ENCODE measurements at places on chromosomes 2 and 18. TPM values are rescaled to one million over a fixed set of nuclear protein-coding genes. Genes with fewer than 3 reads are reported as not detected.

OR6B2 gene
- total RNA-seq = not detected

PSMA8 gene
- not detected for total RNA-seq

CTNNA2 gene
- total RNA-seq = not detected

ALKAL2 gene
- not detected for total RNA-seq

MFSD6 gene
- 2.8 TPM for total RNA-seq

IL36G gene
- not detected for total RNA-seq

RASGRP3 gene
- total RNA-seq = 3.1 TPM

ANKRD29 gene
- total RNA-seq = 0.35 TPM

DSG4 gene
- total RNA-seq = not detected

RGPD3 gene
- total RNA-seq = 0.05 TPM

ST3GAL5 gene
- total RNA-seq = 12.7 TPM

SAP130 gene
- 20.7 TPM for total RNA-seq

AKAIN1 gene
- not detected for total RNA-seq

STRN gene
- total RNA-seq = 21.1 TPM

GREB1 gene
- total RNA-seq = not detected

HRH4 gene
- not detected for total RNA-seq

DPYSL5 gene
- not detected for total RNA-seq

OTOS gene
- total RNA-seq = not detected

CRACDL gene
- not detected for total RNA-seq

MRPL33 gene
- total RNA-seq = 126 TPM

DSEL gene
- total RNA-seq = 76.6 TPM

ACMSD gene
- total RNA-seq = not detected

COL4A3 gene
- total RNA-seq = not detected

ANKRD30B gene
- 0.13 TPM for total RNA-seq

RAB6C gene
- not detected for total RNA-seq

PPP3R1 gene
- 65.7 TPM for total RNA-seq

TMEM169 gene
- total RNA-seq = not detected

PROKR1 gene
- not detected for total RNA-seq

UGT1A6 gene
- not detected for total RNA-seq

NT5DC4 gene
- total RNA-seq = not detected

SCTR gene
- total RNA-seq = not detected

DYNAP gene
- not detected for total RNA-seq

LIMS3 gene
- total RNA-seq = 0.24 TPM

ZNF892 gene
- total RNA-seq = 0.43 TPM

POTEE gene
- 0.51 TPM for total RNA-seq

MAPRE2 gene
- 37.3 TPM for total RNA-seq

NRP2 gene
- total RNA-seq = 8.6 TPM
